ENCODE measurements at places on chromosomes 6 and 20. TPM values are rescaled to one million over a fixed set of nuclear protein-coding genes. Genes with fewer than 3 reads are reported as not detected.

ULBP1 gene
- 0.08 TPM for total RNA-seq

ATRN gene
- total RNA-seq = 45.9 TPM

SNAI1 gene
- total RNA-seq = 0.75 TPM

SLC35D3 gene
- not detected for total RNA-seq

LPA gene
- 196 TPM for total RNA-seq

LBP gene
- total RNA-seq = 459 TPM
